ENCODE measurements at places on chromosomes 2 and 18.

DNA sequence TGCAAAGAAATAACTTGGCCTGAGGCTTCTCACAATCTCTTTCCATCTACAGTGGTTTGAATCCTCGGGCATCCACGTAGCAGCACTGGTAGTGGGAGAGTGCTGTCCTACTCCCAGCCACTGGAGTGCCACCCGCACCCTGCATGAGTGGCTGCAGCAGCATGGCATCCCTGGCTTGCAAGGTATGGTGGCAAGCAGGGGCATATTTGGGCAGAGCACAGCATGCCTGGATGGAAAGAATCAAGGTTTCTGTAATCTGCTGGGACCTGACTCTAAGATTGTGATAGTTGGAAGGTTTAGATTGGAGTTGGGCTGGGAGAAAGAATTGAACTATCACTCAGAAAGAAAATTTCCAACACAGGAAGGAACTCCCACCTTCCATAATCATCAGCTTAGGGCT lies 4.0 kb downstream of the CAD start:
- DNase-seq: no peak

- no peak for DNase-seq
Measured at GRCh38 chr18:49030692-49031443, 80.1 kb upstream of the SMAD7 start.

DNA sequence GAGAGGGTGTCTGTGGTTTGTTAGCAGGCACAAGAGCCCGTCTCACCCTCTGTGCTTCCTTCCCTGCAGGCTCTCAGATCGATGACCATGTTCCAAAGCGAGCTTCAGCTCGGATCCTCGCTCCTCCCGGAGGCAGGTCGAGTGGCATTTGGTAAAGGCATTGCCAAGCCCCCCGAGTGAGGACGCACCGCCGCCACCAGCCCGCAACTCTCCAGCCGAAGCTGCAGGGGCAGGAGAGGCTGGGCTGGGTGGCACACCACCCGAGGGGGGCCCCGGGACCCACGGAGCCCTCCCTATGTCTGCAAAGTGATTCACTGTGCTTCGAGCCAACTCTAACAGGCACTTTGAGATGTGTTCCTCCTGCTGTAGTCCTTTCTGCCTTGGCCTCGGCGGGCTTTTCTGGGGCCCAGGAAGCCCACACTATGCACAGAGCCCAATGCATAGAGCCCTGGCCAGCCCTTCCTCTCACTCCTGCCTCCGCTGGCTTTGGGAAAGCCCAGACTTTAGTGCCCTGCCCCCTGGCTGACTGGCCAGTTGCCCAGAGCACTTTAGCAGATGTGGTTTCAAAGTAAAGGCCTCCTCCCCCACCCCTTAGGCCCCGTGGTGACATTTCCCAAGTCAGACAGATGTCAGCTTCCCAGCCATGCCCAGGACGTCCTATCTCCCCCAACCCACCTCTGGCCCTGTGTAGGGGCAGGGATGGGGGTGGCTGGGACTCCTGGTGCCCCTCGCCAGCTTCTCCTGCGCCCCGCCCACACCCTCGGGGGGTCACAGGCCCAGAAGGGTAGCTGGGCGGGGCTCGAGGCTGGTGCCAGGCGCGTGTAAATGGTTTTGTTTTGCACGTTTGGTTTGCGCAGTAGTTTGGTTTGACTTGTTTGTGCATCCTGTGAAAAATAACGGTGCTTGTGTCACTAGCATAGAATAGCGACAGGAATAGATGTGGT lies 23.3 kb upstream of the MAPRE3 start:
- peak; percentile 75 for DNase-seq

DNA sequence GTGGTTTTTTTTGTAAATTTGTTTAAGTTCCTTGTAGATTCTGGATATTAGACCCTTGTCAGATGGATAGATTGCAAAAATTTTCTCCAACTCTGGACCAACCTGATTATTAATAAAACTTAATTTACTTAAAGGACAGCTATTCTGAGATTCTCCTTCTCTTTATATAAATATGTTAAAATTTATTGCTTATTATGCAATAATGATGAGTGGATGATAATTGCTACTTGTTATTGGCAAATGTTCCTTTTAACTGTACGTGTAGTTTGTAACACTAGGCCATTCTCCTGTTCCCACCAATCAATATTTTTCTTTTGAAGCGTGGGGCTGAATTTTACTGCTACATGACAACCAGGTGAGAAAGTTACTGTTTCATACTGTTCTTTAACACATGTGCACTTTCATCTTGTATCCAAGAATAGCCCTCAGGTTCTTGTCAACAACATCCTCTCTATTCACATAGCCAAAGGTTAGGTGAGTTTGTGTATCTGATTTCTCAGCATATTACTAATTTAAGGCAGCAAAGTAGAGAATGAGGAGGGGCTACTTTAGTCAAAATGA lies 16.6 kb upstream of the STK17B start:
- no peak for DNase-seq

GRCh38 chr18:59655676-59656075 lies 41.5 kb downstream of the CCBE1 start:
- no peak for DNase-seq

DNA sequence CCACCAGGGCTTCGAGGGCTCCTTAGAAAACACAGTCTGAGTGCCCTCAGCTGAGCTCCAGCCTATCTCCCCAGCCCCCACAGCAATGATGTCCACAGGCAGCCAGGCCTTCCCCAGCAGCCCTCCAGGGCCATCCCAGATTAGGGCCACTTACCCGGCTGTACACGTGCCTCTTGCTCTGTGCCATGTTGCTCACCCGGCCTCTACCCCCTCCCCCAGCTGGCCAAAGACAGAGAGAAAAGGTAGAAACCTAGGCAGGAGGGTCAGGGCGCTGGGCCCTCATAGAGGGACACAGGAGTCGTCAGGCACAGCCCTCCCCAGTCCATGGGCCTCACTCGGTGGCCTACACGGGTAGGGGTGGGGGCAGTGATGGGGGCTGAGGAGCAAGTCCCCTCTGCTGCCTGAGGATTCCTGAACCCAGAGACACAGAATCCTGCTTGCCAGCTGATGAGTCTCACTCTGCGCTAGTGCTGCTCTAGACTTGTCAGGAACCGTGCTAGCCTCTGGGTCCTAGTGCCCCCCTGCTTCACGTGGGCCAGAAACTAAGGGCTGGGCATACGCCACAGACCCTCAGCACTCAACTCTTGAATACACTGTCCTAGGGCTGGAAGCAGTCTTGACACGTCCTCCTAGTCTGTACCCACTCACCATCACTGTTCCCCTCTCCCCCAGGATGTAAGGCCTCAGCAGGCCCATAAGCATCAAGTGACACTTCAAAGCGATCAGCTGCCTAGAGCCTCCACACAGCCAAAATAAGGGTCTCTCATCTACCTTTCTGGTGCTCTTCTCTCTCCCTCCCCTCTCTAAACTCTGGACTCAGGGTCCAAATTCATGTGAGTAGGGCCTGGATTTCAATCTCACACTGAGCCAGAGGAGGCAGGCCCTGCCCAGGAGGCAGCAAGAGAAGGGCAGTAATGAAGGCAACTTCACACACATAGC lies at the start of gene DCTN1:
Gene DCTN1 (minus strand): TSS at position 461 of the 939 bp plus-strand sequence. CDS start 274 bp downstream, at position 187.
- DNase-seq: peak; percentile 6

GRCh38 chr18:7325126-7325430 lies 94.2 kb downstream of the LRRC30 start:
- no peak for DNase-seq

DNA sequence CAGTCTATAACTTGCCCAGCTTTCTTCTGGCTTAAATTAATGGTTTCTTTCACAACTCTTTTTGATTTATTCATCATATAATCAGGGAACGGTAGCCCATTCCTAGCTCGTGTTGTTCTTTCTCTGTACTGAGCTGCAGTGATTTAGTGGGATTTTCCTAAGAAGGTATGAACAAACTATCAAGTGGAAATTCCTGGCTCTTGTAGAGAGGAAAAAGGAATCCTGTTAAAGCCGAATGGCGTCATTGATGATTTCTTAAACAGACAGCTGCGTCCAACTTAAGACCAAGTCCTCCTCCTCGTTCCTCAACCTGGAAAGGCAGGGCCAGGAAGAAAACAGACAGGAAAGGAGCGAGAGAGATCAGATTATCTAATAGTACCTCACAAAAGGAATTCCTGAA lies 69.2 kb upstream of the CABLES1 start:
- DNase-seq: peak; percentile 75

- no peak for DNase-seq
Measured at GRCh38 chr2:179596018-179596417, 265.4 kb downstream of the ZNF385B start.

GRCh38 chr2:197972061-197972460 lies 167.7 kb downstream of the PLCL1 start:
- no peak for DNase-seq

DNA sequence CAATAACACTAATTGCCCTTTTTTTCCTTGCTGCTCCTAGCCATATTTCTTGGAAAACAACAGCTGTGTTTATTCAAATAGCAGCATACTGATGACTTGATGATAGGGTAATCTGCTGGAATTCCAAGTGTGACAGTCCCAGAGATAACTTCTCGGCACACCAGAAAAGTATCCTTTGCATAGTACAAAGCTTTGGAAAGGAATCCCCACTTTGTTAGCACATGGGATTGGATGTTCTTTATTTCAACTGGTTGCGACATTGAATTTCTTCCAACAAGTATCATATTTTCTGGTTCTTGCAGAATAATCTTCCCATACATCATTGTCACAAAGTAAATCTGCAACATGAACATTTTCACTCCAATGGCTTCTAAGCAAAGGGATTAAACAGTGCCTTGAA lies 445.8 kb upstream of the ACVR2A start:
- DNase-seq: no peak

- no peak for DNase-seq
Measured at GRCh38 chr18:6270771-6271216, 143.9 kb downstream of the L3MBTL4 start.

DNA sequence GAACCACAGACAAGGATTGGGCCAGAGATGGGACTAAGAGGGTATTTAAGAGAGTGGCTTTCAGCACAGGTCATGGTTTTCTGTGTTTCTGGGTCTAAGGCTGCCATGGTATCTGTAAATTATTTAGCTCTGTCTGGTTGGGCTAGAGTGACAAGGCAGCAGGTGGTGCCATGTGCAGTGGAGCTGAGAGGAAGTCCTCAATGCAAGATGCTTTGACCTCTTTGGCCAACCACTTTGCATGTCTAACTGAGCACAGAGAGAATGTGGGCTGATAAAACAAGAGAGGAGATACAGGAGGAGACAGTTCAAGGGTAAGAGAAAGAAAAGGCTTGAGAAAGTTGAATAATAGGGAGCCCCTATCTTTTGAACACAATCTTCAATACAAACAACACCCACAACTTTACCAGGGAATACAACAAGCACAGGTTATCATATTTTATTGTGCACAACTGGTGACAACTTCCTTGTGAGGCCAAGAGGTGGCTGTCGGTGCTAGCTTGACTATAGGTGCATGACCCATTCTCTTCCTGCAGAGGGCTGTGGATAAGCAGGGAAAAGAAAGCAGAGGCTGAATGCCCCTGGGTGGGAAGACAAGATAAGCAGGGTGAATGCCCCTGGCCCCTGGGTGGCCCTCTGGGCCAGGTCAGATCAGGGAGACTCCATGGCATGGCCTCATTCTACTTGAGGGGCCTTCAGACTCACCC lies 12.3 kb downstream of the FLACC1 start:
- no peak for DNase-seq

DNA sequence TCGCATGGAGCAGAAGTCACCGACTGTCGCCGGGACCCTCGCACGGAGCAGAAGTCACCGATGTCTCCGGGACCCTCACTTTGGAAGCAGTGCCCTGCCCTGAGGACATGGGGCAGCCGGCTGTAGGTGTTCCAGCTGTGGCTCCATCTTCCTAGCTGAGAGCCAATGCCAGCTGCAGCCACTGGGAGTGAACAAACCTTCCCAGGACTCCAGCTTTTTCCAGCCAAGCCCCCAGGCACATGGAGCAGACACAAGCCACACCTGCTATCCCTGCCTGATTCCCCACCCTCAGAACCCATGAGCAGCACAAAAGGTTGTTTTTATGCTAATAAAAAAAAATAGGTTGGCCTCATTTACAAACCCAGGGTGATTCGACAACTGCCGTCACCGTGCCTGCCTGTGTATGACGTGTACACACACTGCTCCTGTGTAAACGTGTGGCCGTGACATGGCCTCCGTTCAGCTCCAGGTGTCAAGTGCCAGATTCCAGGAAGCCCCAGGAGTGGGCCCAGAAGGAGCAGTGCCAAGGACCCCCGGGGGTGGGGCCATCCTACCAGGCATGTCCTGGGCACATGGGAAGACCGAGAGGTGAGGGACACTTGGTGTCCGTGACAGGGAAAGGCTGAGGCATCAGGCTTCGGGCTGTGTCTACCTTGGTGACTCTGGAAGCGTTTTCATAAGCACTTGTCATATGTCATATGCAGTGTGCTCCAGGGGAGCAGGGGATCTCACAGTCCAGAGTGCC lies 91.5 kb downstream of the EIPR1 start:
- no peak for DNase-seq
